ENCODE measurements at places on chromosomes 12 and 14. TPM values are rescaled to one million over a fixed set of nuclear protein-coding genes. Genes with fewer than 3 reads are reported as not detected.

DNA sequence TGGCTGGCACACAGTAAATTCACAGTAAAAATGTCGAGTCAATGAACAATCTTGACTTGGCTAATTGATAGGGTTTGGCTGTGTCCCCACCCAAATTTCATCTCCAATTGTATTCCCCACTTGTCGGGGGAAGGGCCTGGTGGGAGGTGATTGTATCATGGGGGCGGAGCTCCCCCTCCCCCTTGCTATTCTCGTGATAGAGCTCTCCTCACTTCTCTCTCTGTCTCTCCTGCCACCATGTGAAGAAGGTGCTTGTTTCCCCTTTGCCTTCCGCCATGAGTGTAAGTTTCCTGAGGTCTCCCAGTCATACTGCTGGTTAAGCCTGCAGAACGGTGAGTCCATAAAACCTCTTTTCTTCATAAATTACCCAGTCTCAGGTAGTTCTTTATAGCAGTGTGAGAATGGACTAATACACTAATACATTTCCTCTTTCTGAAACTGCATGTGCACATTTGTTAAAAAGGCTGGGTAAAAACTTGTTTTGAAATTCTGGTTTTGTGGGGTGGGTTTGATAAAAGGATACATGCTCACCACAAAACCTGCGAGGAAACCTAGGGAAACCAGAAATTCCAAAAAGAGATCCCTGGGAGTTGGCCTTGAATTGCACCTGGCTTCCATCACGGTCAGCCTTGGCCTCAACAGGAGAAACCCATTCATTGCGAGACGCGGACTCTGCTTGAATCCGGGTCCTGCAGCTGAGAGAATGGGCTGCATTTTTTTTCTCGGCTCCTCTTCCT is 16.2 kb upstream of the MYL2 start:
- DNase-seq: no peak

DNA sequence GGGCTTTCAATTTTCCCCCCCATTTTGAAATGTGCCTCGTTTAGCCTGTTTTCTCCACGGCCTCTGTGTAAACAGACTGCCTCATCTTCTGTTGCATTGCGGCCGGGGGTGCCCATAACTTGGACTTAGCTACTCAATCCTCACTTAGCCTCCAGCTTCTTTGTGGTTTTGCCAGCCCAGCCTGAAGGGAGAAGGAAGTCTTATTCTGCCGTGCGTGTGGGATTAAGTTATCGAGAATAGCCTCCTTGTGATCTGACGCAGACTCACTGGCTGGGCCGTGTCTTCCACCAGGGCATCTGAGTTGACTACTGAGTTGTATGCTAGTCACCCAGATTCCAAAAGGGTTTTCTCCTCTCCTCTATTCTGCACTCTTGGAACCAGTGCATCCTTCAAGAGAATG is 8.1 kb downstream of the PRKAB1 start:
- DNase-seq: no peak

GRCh38 chr12:19908830-19909229 is 459.5 kb upstream of the PDE3A start:
- DNase-seq: no peak

- DNase-seq: no peak
These were observed 16.3 kb upstream of the ABHD12B start for GRCh38 chr14:50855558-50855957.

- DNase-seq: no peak
These were observed 202.7 kb upstream of the BCL2L14 start for GRCh38 chr12:11868027-11868426.

DNA sequence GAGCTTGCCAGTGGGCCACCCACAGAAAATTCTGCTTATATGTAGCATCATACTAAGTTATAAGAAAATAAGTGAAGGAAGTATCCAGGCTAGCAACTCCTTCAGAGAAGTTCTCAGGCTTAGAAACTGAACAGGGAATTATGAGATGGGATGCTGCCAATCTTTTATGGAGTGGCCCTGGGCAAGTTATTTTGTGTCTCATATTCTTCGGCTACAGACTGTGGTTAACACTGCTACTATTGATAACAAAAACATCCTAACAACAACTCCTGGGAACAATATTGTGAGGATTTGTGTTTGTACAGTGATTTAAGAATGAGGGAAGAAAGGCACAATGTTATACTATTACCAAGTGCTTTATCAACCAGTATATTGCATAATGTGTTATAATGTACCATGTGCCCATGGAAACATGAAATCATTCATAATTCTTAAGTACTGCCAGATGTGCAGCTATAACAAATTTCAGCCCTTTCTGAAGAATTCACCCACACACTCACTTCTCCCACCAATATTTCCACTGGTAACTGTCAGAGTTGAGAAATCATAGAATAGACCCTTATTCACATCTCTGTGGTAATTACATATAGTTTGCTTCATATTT is 113.3 kb upstream of the SOX5 start:
- DNase-seq: no peak

The PAPLN gene
- polyA plus RNA-seq: 38.4 TPM

The GALNT8 gene
- polyA plus RNA-seq: 4.3 TPM

The RFX4 gene
- 0.20 TPM for polyA plus RNA-seq

The ASCL1 gene
- polyA plus RNA-seq: 0.08 TPM

The PTGER2 gene
- 5.4 TPM for polyA plus RNA-seq

Data from left kidney (tissue), 8 donors.